ENCODE measurements at places on chromosomes 2 and 18. TPM values are rescaled to one million over a fixed set of nuclear protein-coding genes. Genes with fewer than 3 reads are reported as not detected.
A peak's percentile ranks its signal among the peaks of the same experiment; 100 is the strongest.

GRCh38 chr2:189163889-189164288 lies 15.7 kb downstream of the COL5A2 start:
- DNase-seq, result peak; percentile 75

- no peak for DNase-seq
Measured at GRCh38 chr2:147589127-147589526, 255.7 kb upstream of the ACVR2A start.

- DNase-seq, result peak; percentile 59
Measured at GRCh38 chr2:165141601-165142354, 62.1 kb downstream of the SCN3A start.

DNA sequence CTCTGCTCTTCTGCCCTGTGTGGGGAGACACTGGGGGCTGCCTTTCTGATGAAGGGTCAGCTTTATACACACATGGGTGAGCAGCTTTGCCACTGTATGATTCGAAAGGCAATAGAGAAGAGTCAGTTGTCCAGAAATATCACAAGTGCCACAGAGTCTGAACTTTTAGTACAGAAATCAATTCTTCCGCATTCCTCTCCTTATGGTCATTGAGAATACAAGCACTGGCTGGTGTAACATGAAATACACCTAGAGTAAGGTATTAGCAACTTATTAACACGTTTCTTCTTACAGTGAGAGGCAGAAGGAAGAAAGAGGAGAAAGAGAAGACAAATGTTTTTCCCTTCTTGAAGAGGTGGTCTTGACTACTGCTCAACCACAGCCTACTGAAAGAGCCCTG lies 579.2 kb downstream of the ZEB2 start:
- no peak for DNase-seq

GRCh38 chr2:40579247-40579646 lies 127.4 kb upstream of the SLC8A1 start:
- DNase-seq, result peak; percentile 4

DNA sequence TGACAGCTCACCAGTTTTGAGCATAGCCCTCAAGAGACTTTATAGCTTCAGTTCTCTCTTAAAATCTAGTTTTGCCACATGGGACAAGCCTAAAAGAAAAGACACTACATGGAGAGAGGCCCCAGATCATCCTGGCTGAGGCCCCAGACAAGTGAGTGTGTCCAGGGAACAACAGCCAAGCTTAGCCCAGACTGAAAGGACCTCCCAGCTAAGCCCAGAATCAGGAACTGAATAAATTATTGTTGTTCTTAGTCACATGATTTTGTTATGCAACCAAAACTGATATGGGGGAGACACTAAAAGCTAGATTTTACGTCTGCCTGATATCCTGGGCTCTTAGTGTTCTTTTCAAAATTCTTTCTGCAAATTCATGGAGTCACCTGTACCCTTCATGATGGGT lies 29.3 kb upstream of the LBH start:
- DNase-seq, result peak; percentile 76

- DNase-seq, result no peak
Measured at GRCh38 chr2:200748779-200749178, 62.9 kb upstream of the BZW1 start.

GRCh38 chr2:138621139-138621538 lies 119.6 kb downstream of the SPOPL start:
- no peak for DNase-seq

GRCh38 chr18:34880882-34881834 lies 160.1 kb upstream of the MAPRE2 start:
- peak; percentile 30 for DNase-seq

GRCh38 chr2:5021136-5021535 lies 671.0 kb upstream of the SOX11 start:
- DNase-seq, result no peak

DNA sequence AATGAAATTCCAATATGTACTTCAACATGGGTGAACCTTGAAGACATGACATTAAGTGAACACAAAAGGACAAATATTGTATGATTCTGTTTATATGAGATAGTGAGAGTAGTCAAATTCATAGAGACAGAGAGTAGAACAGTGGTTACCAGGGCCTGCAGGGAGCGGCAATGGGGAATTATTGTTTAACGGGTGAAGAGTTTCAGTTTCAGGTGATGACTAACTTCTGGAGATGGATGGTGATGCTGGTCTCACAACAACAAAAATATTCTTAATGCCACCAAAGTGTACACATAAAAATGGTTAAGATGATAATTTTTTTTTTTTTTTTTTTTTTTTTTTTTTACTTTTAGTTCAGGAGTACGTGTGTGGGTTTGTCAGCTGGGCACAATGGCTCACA lies 109.4 kb upstream of the TMEM200C start:
- no peak for DNase-seq

DNA sequence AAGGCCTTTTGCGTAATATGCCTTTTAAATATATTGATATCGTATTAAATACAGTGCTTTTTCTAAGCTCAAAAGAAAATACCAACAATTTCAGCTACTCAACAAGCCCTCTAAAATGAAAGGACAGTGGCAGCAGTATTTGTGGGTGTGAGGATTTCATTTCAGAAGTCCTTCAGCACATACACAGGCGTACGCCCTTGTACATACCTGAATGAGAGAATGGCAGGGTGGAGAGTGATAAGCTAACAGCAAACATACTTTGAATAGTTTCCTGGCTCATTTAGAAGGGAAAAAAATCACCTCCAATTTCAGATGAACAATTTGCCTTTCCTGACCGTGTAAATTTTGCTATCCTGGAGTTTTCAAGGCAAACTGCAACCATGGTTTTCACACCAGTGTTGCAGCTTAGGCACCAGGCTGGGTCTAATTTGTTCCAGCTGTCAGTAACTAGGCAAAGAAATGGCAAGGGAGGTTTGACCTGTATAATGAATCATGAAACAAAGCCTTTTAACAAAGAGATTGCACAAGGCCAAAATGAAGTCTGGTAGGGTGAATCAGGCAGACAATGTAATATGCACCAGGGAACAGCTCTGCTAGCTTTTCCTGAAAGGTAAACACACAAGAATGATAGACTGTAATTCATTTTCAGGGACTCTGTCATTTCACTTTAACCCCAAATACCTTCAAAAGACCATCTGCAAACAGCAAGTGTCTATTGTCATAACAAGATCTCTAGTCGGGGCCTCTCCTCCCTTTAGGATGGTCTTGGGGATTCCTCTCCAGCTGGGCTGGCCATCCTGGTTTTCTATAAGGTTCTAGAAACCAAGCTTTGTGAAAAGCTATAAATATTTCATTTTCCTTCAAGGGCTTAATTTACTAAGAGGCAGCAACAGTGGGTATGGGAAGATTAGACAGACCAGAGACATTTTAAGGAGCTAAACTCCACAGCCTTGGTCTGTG lies 11.5 kb downstream of the ANKRD29 start:
- peak; percentile 91 for DNase-seq

- no peak for DNase-seq
Measured at GRCh38 chr2:44533508-44533907, 171.8 kb downstream of the CAMKMT start.

DNA sequence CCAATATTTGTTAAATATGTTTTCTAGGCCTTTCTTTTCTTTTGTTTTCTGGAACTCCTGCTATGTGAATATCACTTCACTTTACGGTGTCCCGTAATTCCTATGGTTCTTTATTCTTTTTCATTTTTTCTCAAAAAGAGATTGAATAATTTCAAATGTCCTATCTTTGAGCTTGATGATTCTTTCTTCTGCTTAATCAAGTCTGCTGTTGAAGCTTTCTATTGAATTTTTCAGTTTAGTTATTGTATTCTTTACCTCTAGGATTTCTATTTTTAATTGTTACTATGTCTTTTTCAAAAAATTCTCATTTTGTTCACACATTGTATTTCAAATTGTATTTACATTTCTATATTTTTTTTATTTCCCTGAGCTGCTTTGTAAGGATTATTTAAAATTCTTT lies 45.5 kb upstream of the COL3A1 start:
- no peak for DNase-seq

DNA sequence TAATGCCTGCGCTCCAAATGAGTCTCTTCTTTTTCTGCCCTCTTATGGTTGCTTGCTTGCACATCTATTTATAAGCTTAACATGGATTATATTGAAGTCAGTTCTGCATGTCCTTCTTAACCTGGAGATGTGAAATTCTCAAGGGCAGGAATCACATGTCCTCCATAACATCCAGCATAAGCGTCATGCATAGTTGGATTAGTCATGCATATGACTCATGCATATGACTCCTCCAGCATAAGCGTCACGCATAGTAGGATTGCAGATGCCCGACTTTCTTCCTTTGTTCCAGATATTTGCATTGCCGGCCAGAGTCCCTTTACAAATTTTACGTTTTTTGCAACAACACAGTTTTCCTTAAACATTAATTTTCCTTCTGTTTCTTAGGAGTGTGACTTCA lies 308.6 kb downstream of the TGIF1 start:
- peak; percentile 42 for DNase-seq

DNA sequence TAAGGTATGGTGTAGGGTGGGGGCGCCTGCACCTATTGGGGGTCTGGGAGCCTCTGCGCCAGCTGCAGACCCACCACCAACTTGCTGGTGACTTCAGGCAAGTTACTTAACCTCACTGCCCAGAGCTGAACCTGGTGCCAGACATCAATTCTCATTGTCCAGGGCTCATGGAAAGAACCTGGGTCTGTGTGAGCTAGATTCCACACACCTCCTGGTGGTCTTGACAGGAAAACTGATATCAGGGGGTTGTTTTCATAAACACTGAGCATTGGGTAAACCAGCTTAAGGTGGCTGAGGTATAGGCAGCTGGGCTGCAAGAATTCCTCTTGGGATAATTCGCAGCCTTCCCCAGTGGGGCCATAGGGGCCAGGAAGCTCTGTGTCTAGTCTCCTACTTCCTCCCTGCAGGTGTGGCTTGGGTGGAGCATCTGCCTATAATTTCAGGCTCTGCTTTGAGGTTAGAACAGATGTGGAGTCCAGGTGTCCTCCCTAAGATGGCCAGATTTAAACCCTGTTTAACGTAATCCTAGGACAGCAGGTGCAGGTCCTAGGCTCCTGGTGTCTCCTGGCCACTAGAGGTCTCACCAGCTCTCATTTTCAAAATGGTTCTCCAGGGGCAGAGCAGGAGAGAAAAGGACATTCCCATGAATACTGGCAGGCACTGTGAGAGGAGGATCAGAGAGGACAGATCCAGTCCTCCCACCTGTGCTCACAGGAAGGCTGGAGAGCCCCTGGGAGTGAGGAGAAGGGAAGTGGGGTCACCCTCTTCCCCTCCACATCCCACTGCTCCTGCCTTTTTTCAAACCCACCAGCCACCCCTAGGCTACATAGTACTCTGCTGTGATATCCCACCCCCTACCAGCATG lies 100.4 kb upstream of the SMAD2 start:
- DNase-seq, result peak; percentile 67

- DNase-seq, result no peak
Measured at GRCh38 chr2:100640431-100641124, 77.8 kb downstream of the PDCL3 start.

GRCh38 chr18:8989017-8989416 lies 113.5 kb upstream of the NDUFV2 start:
- DNase-seq, result no peak

- no peak for DNase-seq
Measured at GRCh38 chr2:226973816-226974215, 138.0 kb downstream of the RHBDD1 start.

DNA sequence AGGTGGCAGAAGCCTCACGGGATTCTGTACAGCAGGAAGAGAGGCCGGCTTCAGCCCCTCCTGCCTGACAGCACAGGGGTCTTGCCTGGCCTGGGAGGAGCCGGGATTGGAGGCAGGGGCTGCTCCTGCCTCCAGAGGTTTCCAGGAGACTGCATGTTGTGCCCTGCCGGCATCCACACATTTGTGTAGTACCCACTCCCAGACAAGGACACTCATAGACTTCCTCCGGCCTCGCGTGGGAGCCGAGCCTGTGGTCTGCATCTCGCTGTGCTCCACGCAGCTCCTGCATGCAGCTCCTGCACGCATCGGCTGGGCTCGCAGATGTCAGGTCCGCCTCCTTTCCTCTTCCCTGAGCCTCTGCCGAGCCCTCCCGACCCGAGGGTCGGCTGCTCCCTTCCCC lies 34.7 kb downstream of the TPO start:
- no peak for DNase-seq

- no peak for DNase-seq
Measured at GRCh38 chr2:181780047-181780651, 99.8 kb upstream of the NEUROD1 start.

DNA sequence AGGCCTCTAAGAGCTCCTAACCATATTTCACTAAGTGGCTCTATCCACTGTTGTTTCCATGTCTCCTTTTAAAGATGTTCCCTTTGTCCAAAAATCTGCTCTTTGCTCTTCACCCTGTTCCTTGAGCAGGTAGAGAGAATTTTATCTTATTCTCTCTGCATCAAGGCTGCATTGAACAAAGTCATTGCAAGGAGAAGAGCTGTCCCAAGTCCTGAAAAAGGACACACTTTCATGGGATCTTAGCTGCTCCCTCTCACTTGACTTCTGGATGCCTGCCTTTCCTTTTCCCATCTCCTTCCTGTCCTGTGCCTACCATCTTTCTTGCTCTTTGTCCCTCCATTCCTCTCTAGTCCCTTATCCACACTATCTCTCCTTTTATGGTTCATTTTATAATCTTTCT lies 235.2 kb upstream of the THSD7B start:
- no peak for DNase-seq

DNA sequence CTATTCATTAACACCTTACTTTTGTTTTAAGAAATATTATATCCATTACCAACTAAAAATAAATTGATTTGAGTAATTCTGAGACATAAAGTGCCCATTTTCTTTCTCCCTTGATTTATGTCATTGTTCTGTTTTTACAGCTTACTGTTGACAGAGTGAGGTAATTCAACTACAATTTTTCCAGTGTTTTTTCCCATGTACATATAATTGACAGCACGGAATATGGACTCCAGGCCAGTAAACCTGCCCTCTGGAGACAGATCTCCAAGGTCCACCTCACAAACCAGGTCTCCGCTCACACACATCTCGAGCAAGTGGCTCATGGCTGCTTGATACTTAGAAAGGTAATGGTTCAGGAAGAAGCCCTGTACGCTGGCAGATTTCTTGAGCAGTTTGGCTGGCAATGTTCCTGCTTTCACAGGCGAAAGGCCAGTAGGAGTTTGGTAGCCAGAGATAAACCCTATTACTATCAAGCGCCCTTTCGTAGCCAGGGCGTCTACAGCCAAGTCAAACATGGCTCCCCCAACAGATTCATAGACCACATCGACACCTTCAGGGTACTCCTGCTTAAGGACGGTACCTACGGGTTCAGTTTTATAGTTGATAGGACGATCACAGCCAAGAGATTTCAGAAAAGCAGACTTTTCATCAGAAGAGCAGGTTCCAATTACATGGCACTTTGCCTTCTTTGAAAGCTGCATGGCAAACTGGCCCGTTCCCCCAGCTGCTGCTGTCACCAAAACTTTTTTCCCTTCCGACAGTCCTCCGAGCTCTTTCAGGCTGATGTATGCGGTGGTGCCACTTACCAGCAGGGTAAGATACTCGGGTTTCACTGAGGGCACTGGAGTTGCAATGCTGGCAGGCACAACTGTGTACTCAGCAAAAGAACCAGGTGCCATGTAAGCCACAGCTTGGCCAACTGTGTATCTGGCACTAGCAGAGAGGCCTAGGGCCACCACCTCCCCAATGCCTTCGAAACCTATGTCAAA lies 7.4 kb downstream of the PTGR3 start:
- no peak for DNase-seq

The CD302 gene
- total RNA-seq, result 23.0 TPM

The NAPG gene
- 44.6 TPM for total RNA-seq

The CNRIP1 gene
- total RNA-seq, result 46.9 TPM

The MYO7B gene
- total RNA-seq, result not detected

The BOK gene
- 15.3 TPM for total RNA-seq

The AKAIN1 gene
- total RNA-seq, result not detected

Measured in fibroblast of the aortic adventitia (primary cell).